ENCODE measurements at places on chromosomes 4 and X. TPM values are rescaled to one million over a fixed set of nuclear protein-coding genes. Genes with fewer than 3 reads are reported as not detected.

DNASE1L1 gene
- total RNA-seq: 21.8 TPM

SASH3 gene
- total RNA-seq: 254 TPM

PABPC1L2B gene
- not detected for total RNA-seq

DNA sequence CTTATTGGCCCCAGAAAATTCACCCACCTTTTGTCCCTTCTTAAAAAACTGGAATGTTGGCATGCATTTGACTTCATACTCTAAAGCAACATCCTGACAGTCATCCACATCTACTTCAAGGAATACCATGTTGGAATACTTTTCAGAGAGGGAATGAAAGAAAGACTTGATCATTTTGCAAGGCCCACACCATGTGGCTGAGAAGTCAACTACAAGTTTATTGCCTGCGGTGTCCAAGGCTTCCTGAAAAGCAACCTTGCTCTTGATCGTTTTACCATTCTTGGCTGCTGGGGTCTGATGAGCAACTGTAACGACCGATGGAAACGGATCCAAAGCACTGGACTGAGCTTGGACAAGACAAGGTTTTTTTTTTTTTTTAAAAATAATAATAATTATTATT is 9.3 kb downstream of the SEPTIN11 start:
- H3K27ac ChIP-seq: no peak overlapping the region
- H3K4me1 ChIP-seq: peaks cover 11% of the 10 kb centered on the region
- H3K4me3 ChIP-seq: no peak overlapping the region
- H3K27me3 ChIP-seq: peaks cover 45% of the 10 kb centered on the region
- no peak for DNase-seq

DNA sequence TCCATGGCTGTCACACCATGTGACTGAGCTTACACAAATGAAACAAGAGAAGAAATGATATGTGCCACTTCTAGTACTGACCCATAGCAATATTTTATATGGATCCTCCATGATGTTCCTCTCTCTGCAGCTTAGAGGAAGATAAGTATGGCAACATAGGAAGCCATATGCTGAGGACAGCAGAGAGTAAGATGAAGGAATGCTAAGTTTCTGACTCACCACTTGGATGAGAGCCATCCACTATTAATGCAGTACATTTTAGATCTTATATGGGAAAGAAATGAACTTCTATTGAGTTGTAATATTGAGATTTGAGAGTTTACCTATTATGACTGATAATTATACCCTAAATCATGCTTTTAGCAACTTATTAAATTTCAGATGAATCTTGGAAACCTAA is 386.9 kb upstream of the MAOA start:
- DNase-seq: no peak
- H3K4me1 ChIP-seq: no peaks in the 10 kb centered on the region
- no peak overlapping the region for H3K4me3 ChIP-seq

GRCh38 chr4:54784161-54784671 is 126.5 kb downstream of the KIT start:
- H3K4me3 ChIP-seq: no peak overlapping the region
- H3K4me1 ChIP-seq: no peaks in the 10 kb centered on the region
- no peak for DNase-seq
- no peak overlapping the region for H3K27ac ChIP-seq
- H3K36me3 ChIP-seq: no peaks in the 10 kb centered on the region

GRCh38 chrX:97849951-97850350 is 966.2 kb downstream of the RPA4 start:
- H3K4me3 ChIP-seq: no peak overlapping the region
- H3K4me1 ChIP-seq: no peaks in the 10 kb centered on the region
- no peaks in the 10 kb centered on the region for H3K27me3 ChIP-seq
- no peak overlapping the region for H3K27ac ChIP-seq

- H3K36me3 ChIP-seq: no peaks in the 10 kb centered on the region
- no peak overlapping the region for H3K4me3 ChIP-seq
- peaks cover 12% of the 10 kb centered on the region for H3K27me3 ChIP-seq
- DNase-seq: no peak
Measured at GRCh38 chr4:53855581-53856250, 208.7 kb downstream of the CHIC2 start.

DNA sequence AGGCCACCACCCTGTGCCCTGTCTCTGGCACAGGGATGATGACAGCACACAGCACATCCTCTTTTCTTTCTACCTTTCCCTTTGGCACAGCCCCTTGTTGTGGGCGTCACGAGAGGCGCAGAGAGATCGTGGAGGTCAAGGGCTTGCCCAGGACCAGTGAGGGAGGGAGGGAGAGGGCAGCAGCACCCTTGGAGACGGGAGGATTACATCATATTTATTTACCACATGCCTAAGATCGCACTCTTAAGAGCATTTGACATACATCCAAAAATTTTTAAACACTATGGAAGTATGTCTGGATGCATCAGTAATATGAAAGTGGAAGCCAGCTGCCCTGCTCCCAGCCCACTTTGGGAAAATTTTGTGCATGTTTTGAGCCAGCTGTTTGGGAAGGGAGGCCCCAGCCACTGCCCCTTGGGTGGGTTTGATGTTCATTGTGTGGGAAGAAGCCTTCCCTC is 12.7 kb downstream of the WFS1 start:
- DNase-seq: no peak
- H3K4me1 ChIP-seq: peaks cover 12% of the 10 kb centered on the region
- H3K4me3 ChIP-seq: no peak overlapping the region
- H3K36me3 ChIP-seq: no peaks in the 10 kb centered on the region

DNA sequence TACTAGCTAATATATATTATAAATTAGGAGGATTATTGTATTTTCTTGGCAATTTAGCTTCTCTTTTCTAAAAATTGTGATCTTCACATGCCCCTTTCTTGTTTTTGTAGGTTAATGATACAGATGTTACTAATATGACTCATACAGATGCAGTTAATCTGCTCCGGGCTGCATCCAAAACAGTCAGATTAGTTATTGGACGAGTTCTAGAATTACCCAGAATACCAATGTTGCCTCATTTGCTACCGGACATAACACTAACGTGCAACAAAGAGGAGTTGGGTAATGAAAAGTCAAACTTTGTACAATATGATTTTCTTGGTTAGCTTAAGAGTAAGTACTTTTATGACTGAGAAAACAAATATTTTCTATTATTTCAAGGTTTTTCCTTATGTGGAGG is 74.1 kb downstream of the SLC10A6 start:
- no peak overlapping the region for H3K27ac ChIP-seq
- H3K36me3 ChIP-seq: no peaks in the 10 kb centered on the region
- no peak for DNase-seq
- no peaks in the 10 kb centered on the region for H3K27me3 ChIP-seq

DNA sequence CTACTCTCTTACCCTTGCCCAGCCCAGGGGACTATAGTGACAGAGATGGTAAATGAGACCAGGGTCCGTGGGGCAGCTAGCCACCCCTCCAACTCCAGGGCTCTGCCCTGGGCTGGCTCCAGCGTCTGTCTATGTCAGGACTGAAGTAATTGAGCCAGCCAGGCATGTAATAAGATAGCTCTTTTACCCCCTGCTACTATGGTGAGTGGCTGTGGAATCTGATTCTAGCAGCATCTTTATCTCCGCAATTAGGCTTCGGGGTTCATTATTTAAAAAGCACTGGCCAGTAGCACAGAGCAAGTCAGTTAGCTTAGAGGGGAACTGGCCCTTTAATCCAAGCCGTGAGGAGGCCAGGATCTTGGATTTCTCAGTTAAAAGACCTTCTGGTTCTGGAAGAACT is 123.3 kb upstream of the RAI2 start:
- H3K27ac ChIP-seq: no peak overlapping the region
- no peak for DNase-seq
- peaks cover 3% of the 10 kb centered on the region for H3K27me3 ChIP-seq
- peaks cover 31% of the 10 kb centered on the region for H3K4me1 ChIP-seq
